ENCODE measurements at places on chromosomes 13 and 19.

- DNase-seq, result no peak
These were observed 61.4 kb upstream of the ZNF724 start for GRCh38 chr19:23311551-23311950.

DNA sequence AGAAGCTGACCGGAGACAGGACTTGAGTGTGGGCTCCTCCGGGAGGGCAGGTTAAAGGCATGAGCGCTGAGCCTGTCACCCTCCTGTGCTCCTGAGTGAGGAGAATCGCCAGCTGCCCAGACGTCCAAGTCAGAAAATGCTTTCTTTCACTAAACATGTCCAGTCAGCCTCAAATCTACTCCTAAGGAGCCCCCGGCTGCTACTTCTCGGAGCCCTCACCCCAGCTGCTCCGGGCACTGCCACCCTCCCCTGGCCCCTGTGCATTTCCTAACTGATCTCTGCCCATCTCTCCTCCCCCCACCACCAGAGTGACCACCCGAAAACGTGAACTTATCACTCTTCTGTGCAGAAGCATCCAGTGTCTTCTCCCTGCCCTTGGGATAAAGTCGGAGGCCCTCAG lies 277.5 kb upstream of the SOX1 start:
- DNase-seq, result no peak

DNA sequence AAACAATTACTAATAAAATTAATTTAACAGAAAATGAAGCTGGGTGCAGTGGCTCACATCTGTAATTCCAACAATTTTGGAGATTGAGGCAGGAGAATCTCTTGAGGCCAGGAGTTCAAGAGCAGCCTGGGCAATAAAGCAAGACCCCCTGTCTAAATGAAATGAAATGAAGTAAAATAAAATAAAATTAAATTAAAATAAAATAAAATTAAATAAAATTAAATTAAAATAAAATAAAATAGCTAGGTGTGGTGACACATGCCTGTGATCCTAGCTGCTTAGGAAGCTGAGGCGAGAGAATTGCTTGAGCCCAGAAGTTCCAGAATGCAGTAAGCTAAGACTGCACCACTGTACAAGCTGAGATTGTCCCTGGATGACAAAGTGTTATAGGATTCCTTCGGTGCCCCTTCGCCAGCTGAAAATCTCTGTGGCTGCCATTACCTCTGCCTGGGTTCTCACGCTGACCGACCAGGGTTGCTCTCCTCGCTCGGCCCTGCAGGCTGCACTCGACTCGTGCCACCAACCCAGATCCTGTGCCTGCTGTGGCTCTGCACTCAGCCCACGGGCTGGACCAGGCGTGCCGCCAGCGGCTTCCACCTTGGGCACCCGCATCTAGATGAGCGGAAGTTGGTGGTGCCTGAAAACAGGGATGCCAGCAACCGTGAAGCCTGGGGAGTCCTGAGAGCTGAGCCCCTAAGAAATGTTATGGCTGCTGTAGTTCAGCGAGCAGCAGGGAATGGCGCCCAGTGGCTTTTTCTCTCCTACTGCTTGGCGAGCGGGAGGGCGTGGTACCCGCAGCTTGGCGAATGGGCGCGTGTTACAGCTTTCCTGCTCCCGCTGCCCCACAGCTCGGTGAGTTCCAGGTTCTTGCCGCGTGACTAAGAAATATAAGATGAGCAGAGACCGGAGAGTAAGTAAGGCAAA lies 539.2 kb upstream of the PCDH9 start:
- no peak for DNase-seq

GRCh38 chr19:15701757-15702533 lies 25.9 kb upstream of the OR10H2 start:
- no peak for DNase-seq

- no peak for DNase-seq
These were observed 450.0 kb upstream of the SLC10A2 start for GRCh38 chr13:103516015-103516795.

DNA sequence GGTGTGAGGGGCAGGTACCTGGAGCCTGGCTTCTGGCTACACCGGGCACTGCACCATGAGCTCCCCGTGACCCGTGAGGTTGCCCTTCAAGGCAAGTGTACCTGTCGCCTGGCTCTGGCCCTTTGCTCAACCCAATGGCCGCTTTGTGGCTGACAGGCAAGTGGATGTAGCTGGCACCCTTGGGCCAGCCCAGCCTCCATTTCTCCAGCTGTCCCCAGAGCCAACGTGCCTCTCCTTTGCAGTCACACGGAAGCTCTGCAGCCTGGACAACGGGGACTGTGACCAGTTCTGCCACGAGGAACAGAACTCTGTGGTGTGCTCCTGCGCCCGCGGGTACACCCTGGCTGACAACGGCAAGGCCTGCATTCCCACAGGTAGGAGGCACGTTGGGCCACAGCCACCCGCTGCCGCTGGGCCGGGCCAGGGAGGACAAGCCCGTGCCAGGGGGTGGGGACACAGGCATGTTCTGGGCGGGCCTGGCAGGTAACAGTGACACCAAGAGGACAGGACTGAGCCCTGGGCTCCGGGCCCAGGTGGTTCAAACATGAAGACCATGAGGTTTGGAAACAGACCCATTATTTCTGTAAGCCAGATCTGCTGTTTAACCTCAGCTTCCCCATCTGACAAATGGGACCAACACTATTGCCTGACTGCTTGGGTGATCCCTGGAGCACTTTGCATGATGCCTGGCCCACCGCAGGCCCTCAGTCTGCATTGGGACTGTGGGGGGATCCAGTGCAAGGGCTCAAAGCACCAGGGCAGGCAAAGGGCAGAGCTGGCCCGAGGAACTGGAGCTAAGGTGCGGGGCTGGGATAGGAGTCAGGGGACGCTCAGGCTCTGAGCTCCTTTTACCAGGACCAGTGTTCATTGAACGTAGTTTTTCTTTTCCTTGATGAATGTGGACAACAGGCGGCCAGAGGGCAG lies 17.5 kb upstream of the PROZ start:
- DNase-seq, result no peak

- no peak for DNase-seq
These were observed 12.2 kb upstream of the SAMD1 start for GRCh38 chr19:14102756-14103155.

DNA sequence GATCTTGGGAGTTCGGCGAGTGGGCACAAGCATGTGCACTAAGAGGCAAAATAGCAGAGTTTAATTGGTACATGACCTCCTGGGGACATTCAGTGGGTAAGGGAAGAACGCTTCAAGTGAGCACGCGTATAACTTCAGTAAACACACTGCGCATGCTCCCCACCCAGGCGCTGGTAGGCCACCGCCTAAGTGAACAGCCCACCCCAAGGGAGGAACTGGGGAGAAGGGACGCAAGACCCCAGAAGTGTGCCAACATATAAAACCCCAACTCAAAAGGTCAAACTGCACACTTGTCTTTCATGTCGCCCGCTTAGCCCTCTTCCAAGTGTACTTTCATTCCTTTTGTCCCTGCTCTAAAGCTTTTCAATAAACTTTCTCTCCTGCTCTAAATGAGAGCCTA lies 10.5 kb upstream of the NTN5 start:
- DNase-seq, result no peak

- DNase-seq, result no peak
These were observed 24.1 kb upstream of the WDFY2 start for GRCh38 chr13:51559946-51560735.

- DNase-seq, result no peak
These were observed 1.7 kb downstream of the GNG7 start for GRCh38 chr19:2700660-2701360.

GRCh38 chr13:73657821-73658540 lies 476.2 kb downstream of the KLF12 start:
- DNase-seq, result peak; percentile 51

- no peak for DNase-seq
These were observed 2.8 kb downstream of the TSHZ3 start for GRCh38 chr19:31346184-31347059.

GRCh38 chr13:50691681-50692263 lies 151.7 kb downstream of the DLEU7 start:
- DNase-seq, result no peak

DNA sequence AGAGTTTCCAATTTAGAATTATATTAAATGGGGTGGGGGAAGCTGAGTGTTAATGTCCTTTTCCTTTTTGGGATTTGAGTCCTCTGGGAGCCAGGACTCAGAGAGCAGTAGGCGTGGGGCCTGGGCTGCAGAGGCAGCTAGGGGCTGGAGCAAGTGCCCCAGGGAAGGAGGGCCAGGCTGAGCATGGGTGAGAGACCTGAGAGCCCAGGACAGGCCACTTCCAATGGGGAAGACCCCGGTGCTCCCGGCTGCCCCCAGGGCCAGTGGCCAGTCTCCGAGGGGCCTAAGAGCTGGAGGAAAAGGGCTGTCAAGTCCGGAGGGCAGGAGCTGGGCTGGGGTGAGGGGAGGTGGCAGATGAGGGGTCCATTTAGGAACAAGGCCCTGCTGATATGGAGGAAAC lies 371.5 kb downstream of the ZNF536 start:
- DNase-seq, result no peak

GRCh38 chr13:31092646-31093045 lies 69.1 kb downstream of the HSPH1 start:
- no peak for DNase-seq

- DNase-seq, result peak; percentile 73
These were observed 46.7 kb downstream of the GAS6 start for GRCh38 chr13:113816946-113817859.

GRCh38 chr13:26873386-26873698 lies 112.8 kb upstream of the GPR12 start:
- DNase-seq, result no peak

GRCh38 chr13:31121379-31122140 lies 40.1 kb downstream of the HSPH1 start:
- DNase-seq, result no peak

DNA sequence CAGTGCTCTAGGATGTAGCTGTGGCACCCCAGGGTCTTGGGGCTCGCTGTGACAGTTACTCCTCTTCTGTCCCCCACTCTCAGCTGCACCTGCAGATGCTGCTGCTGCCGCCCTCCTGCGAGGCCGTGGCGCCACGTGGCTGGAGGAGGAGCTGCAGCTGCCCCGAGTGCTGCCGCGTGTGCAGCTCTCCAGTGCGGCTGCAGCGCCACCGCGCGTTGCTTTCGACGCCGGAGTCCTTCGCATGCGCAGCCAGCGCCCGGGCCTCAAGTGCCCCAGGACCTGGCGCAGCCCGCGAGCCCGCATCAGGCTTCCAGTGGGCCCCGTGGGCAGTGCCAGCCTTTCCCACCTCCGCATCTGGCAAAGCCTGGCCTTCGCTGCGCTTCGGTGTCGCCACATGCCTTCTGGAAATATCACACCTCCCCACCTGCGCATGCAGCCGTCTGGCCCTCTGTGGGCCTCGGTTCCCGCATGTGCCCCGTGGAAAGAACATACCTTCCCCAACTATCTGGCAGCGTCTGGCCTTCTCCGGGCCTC lies 692 bp upstream of the ZNF580 start:
- no peak for DNase-seq

GRCh38 chr19:33933931-33934330 lies 137.3 kb downstream of the KCTD15 start:
- DNase-seq, result no peak

- no peak for DNase-seq
These were observed 98.7 kb downstream of the STARD13 start for GRCh38 chr13:33186861-33187291.

DNA sequence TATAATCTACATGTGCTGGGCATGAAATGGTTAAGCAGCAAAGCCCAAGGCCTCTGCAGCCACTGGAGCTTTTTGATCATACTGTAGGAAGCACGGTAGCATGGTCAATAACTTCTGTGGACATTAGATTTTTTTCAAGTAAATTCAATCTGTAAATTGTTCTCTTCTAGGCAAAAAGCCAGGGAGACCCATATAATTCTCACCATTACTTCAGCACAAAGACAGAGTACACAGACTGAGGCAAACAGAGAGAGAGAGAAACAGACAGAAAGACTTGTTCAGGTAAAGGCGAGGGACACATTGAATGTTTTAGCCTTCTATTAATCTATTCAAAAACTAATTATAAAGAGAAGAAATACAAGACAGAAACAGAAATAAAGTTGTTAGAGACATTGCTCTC lies 349.4 kb downstream of the RFC3 start:
- DNase-seq, result no peak

- peak; percentile 63 for DNase-seq
These were observed 294.9 kb downstream of the NDFIP2 start for GRCh38 chr13:79775830-79776229.

DNA sequence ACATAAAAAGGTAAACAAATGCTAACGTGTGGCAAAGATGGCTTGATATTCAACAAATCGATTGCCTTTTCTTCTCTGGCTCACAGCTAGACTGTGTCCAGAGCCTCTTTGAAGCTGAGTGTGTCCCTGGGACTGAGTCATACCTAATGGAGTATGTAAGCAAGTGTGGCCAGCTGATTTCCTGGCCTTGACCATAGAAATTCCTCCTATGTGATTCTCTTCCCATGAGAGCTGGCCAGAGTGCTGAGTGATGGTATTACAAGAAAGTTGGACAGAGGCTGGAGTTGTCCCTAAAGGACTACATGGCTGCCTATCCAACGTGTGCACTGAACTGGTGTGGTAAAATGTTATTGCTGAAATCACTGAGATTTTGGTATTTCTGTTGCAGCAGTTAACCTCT lies 320.1 kb upstream of the SLC10A2 start:
- peak; percentile 75 for DNase-seq

DNA sequence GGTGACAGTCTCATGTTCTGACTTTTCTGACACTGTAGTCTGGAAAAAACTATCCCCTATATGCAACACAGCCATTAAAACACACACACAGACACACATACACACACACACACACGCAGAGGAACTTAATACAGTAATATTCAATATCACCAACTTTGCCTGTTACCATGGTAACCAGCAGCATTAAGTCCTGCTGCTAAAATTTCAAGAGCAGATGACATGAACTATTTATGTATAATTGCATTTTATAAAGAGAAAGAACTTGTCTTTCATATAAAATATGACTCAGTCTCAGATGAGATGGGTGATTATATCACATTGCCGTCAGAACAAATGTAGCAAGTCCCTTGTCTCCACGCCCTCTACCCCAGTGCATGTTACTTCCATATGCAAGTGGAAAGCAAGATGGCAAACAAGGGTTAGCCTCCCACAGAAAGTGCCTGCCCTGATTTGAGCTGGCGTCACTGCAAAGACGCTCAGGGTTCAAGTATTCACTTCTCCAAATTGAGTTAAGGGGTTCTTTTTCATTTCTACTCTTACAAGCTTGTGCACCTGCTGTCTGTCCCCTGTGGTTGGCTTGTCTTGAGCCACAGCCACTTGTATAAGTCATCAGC lies 576.8 kb downstream of the UQCRFS1 start:
- DNase-seq, result no peak

All from astrocyte of the cerebellum (primary cell).